ENCODE measurements at places on chromosomes 1 and 21. TPM values are rescaled to one million over a fixed set of nuclear protein-coding genes. Genes with fewer than 3 reads are reported as not detected.

DNA sequence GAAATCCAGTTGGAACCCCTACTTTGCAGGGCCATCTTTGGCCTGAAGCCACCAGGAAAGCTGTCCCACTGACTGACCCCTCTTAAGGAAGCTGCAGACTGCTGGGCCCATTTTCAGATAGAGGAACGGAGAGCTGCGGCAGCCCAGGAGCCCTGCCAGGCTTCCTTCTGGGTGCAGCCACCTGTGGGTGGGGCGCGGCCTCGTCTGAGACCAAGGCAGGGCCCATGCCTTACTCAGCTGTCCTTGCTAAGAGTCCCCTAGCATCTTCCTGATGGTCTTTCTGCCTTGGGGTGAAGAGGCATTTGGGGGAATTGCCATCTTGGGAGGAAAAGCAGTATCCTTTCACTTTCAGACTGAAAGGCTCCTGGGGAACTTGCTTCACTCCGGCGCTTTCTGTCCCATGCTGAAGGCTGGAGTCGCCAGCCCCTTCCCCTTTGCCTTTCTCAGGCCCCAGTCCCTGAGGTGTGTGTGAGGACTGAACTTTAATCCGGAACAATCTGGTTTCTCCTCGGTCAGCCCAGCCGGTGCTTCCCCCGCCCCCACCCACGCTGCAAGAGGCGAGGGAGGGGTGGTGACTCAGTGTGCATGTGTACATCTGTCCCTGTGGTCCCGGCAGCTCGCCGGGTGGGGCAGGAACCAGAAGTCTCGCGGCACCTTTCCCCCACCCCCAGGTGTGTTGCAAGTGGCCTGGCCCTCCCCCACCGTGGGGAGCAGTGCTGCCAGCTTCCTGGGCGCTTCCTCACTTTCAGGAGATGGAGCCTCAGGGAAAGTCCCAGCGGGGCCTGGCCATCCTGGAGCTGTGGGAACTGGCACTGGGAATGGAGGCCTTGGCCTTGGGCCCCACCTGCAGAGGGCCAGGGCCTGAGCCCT, 5.1 kb downstream of the ZC3H12A start:
- H3K4me3 ChIP-seq = peak overlapping the region; percentile 12
- peak overlapping the region; percentile 90 for H3K27ac ChIP-seq
- H3K27me3 ChIP-seq = no peaks in the 10 kb centered on the region
- H3K4me1 ChIP-seq = peaks cover 56% of the 10 kb centered on the region

GRCh38 chr1:56436912-56437417, 142.4 kb downstream of the PLPP3 start:
- H3K4me1 ChIP-seq = peaks cover 31% of the 10 kb centered on the region
- H3K27me3 ChIP-seq = no peaks in the 10 kb centered on the region
- no peak overlapping the region for H3K27ac ChIP-seq
- H3K36me3 ChIP-seq = no peaks in the 10 kb centered on the region
- H3K4me3 ChIP-seq = no peak overlapping the region

DNA sequence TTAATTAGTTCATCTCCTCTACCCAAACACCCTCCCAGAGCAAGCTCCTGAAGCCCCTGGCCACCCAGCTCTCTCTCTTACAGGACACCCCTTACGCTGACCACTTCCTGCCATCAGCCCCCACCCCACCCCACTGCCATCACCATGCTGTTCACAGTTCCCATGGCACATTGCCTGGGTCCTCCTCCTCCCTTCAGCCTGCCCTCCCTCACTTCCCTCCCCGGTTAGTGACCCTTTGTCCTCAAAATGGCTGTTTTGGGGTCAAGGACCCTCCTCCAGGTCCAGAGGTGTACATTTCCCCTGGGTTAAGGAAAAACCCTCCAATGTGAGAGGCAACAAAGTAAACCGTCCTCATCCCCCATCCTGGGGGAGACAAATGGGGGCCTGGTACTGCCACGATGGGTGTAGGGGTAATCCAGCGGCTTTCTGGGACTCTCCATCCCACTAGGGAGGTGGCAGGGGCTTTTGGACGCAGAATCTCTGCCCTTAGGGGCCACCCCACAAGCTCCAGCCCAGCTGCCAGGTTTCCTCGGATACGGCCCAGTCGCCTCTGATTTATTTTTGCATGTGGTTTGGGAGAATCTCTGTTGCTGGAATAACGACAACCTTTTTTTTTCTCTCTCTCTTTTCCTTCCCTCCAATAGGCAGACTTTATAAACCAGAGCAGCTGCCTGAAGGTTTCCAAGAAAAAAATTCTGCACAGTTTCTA, 8.5 kb downstream of the CAMK2N1 start:
- no peak overlapping the region for H3K27ac ChIP-seq
- no peaks in the 10 kb centered on the region for H3K36me3 ChIP-seq
- DNase-seq = no peak
- peaks cover 53% of the 10 kb centered on the region for H3K4me1 ChIP-seq
- H3K4me3 ChIP-seq = no peak overlapping the region
- H3K27me3 ChIP-seq = no peaks in the 10 kb centered on the region

DNA sequence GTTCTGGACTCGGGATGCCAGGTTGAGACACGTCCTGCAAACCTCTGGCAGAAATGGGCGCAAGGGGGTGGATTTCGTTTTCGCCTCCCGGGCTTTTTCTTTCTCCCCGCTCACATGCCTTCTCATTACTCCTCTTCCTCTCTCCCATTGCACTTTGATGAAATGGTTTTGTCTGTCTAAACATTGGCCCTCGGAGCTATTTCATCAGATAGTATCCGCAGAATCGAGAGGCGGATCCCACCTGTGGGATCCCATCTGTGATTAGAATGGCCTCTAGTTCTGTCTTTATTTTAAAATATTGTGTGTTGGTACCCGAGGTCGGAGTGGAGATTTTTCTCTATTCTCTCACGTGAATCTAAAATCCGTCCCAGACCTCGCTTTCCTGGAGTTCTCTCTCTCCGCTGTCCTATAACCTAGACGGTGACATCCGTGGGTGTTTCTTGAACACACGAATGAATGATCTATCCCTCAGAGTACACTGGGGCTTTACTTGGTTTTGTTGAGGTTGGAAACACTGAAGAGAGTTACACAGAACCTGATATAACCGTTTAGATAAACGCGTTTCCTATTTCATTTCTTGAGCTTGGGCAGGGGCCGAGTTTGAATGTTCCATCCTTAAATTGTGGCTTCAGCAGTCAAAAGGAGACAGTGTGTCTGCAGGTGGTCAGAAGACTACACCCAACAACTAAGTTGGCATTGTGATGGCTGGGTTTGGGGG, 2.0 kb downstream of the EDARADD start:
- peak overlapping the region; percentile 44 for H3K4me3 ChIP-seq
- no peak overlapping the region for H3K27ac ChIP-seq
- no peak for DNase-seq
- H3K27me3 ChIP-seq = peaks cover 36% of the 10 kb centered on the region

Gene CLDN8
- not detected for total RNA-seq

Gene GPR61
- total RNA-seq = not detected

Gene NUF2
- 59.9 TPM for total RNA-seq

Gene PROX1
- total RNA-seq = 0.25 TPM
